Motor neuron (in vitro differentiated cells): ENCODE measurements at places on chromosomes 5 and 9.

DNA sequence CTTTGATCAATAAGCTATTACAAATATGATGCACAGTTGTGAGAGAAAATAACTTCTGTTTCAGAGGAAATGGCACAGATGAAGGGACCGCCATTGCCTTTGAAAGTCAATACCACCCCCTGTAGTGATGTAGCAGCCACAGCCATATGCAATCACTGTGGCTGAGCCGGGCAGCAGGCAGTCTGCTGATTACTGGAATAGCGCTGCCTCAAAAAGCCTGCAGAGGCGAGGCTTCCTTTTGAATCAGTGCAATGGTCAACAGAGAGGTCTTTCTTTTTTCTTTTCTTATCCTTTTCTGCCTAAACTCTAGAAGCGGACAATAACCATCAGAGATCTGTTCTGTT lies 265.1 kb upstream of the TAS2R1 start:
- ATAC-seq: peak; percentile 32

DNA sequence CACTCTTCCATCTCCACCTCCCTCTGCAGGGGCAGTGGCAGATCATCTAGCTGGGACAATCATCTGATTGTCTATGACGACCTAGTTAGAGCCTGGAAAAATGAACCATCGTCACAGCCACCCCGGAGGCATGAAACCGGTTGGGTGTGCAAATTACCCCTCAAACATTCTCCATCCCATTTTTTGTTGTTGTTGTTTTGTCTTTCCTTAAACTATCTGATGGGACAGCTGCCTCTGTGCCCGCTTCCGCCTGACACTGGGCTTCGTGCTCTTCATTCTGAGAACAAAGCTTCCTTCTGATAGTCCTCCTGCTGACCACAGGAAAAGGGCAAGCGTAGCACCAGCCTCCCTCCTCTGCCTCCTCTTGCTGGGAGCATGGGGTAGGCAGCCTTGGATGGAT lies 7.0 kb upstream of the NDST1 start:
- ATAC-seq: no peak

DNA sequence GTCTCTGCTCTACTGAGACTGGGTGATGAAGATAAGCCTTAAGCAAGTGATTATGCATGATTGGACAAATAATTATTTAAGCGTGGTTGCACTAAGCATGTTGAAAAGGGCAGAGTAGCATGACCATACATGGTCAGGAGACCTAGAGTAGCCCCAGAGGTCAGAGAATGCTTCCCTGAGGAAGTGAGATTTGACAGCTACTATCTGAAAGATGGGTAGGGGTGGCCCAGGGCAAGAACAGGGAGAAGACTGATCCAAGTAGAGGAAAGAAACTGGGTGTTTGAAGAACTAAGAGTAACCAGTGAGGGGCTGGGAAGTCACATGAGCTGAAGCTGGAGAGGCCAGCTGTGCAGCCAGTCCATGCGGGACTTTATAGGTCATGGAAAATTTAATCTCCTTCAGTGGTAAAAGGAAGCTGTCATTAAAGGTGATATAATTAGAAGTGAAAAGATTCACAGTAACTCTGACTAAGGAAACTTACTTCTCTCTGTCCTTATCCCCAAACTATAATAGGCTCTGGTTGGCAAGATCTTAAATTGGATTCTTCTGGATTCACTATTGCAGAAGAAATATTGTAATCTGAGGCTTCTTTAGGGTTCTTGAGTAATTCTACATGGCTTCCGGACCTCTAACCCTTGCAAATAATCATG lies 35.2 kb downstream of the YIPF5 start:
- no peak for ATAC-seq

GRCh38 chr5:34717426-34718327 lies 61.5 kb downstream of the RAI14 start:
- peak; percentile 72 for ATAC-seq

DNA sequence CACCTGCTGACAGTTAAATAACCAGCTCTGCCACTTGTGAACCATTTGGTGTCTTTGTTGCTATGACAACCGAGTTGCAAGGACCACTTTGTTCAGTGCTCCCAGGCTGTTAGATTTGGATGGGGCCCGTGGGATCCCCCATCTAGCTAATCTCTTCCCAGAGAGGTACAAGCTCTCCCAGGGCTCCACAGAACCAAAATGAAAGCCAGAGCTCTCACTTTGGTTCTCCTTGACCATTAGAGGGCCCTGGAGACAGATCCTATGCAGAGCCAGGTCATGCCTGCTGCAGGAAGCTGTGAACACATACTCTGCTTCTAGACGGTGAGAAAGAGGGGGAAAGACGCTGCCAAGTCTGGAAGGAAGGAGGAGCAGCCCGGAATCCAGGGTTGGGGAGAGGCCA lies 224.6 kb downstream of the GABBR2 start:
- ATAC-seq: no peak

DNA sequence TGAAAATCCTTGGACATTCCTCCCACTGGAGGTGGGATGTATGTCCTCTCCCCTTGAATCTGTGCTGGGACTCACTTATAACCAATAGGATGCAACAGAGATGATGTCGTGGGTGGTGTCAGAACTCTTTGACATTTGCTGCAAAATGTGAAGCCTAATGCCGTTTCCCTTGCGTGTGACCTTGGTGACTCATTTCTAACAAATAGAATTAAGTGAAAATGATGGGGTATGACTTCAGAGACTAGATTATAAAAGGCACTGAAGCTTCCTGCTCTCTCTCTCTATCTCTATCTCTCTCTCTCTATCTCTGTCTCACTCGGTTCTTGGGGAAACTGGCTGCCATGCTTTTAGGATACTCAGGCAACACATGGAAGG lies 126.1 kb upstream of the STC2 start:
- ATAC-seq: no peak

- no peak for ATAC-seq
These were observed 8.6 kb upstream of the ZDHHC11 start for GRCh38 chr5:859391-859790.

- no peak for ATAC-seq
These were observed 64.2 kb upstream of the FST start for GRCh38 chr5:53416144-53416738.

DNA sequence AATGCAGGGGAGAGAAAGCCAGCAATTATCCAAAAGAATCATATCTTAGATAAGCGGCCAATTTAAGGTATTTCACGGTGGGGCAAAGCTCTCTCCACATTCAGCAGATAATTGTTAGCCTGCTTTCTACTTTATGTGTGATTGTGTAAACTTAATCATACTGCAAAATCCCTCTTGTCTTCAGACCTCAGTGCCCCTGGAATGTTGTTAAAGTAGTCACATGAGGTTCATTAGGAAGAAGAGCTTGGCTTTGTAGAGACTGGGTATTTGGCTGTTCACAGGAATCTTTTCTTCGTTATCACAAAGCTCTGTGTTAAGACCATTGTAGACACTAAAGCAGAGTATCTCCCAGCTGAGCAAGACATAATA lies 127.0 kb downstream of the RFK start:
- ATAC-seq: no peak

DNA sequence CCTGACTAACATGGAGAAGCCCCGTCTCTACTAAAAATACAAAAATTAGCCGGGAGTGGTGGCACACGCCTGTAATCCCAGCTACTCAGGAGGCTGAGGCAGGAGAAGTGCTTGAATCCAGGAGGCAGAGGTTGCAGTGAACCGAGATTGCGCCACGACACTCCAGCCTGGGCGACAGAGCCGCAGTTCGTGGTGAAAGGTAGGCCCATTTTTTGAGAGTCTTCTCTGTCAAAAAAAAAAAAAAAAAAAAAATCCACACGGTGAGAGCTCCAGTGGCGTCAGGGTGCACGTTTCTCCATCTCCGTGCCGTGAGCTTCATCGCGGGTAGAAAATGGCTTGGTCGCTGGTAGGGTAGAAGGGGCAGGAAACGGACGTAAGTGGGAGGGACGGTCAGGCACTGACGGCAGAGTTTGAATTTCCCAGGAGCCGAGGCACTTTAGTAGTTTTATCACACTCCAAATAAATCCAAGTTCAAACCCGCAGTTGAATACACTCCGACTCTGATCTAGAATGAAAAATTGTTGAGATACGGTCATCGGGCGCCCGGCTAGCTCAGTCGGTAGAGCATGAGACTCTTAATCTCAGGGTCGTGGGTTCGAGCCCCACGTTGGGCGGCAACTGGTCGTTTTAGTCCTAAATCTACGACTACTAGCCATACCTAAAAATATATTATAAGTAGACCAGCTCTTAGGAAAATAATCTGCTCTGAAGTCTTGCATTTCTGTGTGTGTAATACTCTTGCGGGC lies 2.4 kb upstream of the TRIM7 start:
- peak; percentile 56 for ATAC-seq

DNA sequence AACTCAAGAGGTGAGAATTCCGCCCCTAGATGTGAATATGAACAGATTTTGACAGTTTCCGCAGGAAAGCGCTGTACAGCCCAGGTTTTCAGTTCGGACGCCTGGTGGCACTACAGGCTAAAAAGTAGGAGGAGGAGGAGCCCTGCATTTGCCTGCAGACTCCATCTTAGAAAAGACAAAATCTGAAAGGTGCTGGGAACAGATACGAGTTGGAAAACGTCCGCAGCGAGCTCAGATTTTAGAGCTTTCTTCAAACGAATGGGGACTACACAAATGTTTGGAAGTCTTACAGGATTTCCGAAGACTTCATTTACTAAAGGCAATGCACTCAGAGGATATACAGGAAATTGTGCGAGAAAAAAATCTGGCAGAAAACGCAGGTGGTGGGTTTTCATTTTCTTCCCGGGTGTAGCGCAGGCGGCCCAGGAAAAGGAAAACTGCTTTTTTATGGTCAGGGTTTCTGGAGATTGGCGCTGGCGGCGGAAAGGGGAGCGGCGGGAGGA lies 9.9 kb upstream of the PCDHB2 start:
- ATAC-seq: peak; percentile 99

- ATAC-seq: no peak
These were observed 927.5 kb downstream of the DTWD2 start for GRCh38 chr5:118060833-118061232.

GRCh38 chr5:174155706-174156105 lies 110.2 kb downstream of the NSG2 start:
- no peak for ATAC-seq

DNA sequence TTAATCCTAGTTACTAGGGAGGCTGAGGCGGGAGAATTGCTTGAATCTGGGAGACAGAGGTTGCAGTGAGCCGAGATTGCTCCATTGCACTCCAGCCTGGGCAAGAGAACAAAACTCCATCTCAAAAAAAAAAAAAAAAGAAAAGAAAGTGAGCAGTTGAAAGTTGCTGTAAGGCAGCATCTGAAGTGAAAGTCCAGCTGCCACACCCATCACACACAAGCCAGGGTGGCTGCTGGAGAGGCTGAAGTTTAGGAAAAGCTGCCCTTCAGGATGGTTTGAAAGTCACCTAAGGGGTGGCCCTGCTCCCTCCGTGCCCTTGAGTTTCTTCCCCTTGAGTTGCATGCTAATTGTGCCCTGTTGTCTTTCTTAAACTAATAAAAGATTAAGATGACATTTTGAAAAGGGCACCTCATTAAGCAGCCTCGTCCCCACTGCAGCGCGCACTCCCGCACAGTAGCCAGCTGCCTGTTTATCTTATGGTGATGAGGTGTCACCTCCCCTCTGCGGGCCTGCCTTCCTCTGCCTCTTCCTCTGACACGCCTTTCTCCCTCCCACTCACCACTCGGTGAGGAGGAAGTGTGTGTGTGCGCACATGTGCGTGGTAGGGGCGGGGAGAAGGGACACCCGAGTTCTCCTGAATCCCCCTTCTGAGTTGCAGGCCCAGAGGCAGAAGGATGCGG lies 104.2 kb upstream of the PANK3 start:
- peak; percentile 53 for ATAC-seq

GRCh38 chr5:79173626-79174025 lies 62.0 kb downstream of the BHMT start:
- no peak for ATAC-seq

GRCh38 chr5:36444582-36445418 lies 143.1 kb upstream of the RANBP3L start:
- no peak for ATAC-seq

- ATAC-seq: no peak
These were observed 395.6 kb downstream of the IRX2 start for GRCh38 chr5:2355859-2356258.

DNA sequence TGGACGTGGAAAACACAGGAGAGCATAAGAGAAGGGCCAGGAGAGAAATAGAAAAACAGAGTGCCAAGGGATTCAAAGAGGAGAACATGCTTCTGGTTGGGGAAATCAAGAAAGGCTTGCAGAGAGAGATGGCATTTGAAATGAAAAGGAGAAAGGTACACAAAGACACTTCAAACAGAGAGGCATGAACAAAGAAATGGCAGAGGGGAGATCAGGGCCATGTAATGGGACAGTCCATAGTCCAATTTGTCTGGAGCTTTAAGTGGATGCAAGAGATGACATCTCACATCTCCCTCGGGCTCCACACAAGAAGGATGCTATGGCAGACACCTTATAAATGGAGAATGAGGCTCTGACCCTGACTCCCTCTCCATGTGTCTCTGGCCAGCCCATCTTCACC lies 331.1 kb downstream of the MLLT3 start:
- ATAC-seq: no peak

GRCh38 chr5:154811653-154812465 lies 38.5 kb downstream of the FAXDC2 start:
- ATAC-seq: no peak

DNA sequence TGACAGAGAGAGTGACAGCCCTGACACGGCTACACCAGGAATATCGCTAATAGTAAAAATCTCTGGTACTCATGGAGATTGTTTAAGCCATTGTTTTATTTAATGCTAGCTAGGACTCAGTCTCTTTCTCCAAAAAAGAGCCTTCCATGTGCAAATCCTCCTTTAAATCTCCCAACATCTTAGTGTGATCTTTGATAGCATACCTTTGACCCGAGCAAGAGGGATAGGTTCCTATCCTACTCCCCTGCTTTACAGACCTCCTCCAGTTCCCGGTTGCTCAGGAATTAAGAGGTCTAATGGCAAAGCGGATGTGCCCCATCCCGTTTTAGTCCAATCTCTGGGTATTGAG lies 663 bp upstream of the FRMD3 start:
- no peak for ATAC-seq

- peak; percentile 25 for ATAC-seq
These were observed 42.5 kb upstream of the ROR2 start for GRCh38 chr9:91992461-91993041.

GRCh38 chr5:6572086-6572824 lies 60.6 kb downstream of the NSUN2 start:
- no peak for ATAC-seq

DNA sequence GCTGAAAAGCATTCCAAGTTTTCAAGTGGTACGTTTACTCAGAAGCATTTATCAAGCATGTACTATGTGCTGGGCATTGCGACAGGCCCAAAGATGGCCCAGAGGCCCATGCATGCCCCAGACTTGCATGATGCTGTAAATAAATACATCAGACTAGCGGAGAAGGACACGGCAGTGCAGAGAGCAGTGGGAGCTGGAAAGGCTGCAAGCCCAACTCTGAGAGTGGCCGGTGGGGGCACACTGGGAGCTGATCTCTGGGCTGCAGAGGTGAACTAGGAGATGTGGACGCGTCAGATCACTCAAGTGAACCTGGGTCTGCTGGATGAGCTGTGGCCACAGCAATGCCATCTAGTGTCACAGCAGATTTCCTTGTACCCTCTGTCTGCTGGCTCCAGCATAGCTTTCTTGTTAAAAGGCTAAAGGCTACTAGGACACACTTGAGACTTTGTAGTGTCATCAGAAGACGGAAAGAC lies 246.9 kb downstream of the FANCC start:
- ATAC-seq: no peak
